ENCODE measurements at places on chromosomes 16 and 17.

- DNase-seq = no peak
Measured at GRCh38 chr17:72512649-72513556, 392.1 kb downstream of the SOX9 start.

GRCh38 chr17:6506679-6507231 lies 49.6 kb downstream of the PITPNM3 start:
- DNase-seq = no peak

DNA sequence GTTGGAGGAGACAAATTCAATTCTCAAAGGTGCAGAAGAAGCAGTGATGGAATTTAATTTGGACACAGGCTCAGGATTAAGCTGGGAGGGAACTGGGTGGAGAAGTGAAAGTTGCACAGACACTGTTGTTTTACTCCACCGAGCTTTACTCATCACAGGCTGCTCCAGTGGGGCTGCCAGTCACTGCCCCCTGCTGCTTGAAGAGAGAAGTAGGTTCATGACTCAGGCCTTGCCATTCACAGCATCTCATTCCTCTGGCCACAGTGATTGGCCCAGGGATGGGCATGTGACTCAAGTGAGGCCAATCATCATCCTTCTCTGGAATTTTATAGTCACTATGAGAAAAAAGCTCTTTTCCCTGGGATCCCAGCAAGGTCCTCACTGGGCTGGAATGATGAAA lies 11.8 kb downstream of the GNAO1 start:
- no peak for DNase-seq

DNA sequence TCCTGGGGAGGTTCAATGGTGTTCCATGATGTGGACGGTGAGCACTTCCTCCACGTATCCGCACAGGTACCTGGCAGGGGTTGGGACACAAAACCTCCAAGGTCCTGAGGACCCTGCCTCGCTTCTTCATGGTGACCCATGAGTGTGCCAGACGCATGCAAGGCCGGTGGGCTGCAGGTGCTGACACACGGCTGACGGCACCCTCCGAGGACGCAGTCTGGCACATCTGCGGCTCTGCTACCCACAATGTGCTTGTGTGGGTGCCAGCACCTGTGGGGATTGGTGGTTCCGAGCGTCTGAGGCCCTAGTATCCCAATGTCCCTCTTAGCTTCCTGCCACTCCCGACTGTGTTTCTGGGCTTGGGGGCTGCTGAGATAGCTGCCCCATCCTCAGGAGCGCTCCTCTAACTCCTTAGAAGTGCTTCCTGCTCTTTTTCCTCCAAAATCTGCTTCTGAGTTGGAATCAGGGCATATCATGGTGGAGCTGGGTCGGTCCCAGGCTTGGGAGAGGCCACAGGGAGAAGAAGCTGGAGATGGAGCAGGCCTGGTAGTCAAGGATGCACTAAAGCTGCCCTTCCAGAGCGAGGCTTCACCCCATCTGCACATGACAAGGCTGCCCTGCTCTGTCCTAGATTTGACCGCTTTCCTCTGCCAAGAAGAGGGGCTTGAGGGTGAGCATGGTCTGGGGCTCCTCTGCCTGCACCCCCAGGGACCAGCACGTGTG lies 1.6 kb downstream of the CYGB start:
- no peak for DNase-seq

DNA sequence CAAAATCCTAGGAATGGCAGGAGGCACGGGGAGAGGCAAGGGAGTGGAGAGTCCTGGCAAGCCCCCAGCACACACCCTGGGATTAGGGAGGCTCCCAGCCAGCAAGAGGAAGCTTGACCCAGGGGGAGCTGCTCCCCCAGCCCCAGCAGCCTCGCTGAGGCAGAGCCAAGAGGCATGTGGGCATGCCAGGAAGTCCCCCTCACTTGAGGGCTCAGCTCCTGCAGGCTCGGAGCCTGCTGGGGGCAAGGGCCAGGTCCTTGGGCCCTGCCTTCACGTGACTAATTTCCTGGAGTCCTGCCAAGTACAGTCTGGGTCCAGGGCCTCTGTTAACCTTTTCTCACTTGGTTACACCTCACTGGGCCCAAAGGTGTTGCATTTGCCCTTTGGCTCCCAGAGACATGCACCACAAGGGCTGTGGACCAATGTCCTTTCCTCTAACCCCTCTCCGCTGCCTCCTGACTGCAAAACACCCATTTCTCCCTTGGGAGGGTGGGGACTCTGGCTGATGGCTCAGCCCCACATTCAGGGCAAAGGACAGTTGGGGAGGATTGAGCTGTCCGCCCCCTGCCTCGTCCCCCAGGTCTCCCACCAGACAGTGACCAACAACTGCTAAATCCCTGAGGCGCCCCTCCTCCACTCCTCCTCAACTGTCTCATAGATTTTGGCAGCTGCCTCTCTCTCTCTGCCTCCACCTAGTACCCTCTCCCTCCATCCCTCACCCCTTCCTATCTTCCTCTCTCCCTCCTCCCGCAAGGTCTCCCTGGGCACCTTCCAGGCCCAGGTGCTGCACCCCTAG lies 4.4 kb upstream of the SLC47A2 start:
- no peak for DNase-seq

DNA sequence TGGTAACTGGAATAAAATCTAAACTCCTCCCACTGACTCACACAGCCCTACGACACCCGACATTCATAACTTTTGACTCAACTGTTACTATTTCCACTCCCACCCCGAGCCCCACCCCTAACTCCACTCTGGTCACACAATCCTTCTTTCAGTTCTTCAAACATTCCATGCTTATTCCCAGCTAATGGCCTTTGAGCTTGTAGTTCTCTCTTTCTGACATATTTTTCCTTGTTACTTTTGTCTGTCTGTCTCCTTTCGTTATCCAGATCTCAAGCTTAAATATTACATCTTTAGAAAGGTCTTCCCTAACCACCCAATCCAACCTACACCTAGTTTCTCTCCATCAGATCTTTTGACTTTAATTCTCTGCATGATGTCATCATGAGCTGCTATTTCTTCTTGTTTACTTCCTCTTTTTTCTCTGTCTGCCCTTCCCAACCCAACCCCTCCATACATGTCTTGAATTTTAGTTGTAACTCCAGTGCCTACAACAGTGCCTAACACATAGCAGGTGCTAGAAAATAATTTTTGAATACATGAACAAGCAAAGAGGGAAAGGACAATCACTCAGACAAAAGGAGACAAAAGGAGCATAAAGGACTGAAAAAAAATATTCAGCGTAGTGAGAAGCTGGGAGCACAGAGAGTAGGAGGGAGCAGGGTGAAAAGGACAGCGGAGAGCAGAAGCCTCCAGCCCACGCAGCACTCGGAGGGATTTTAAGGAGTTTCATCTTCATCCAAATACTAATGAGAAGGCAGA lies 65.2 kb upstream of the SMIM36 start:
- peak; percentile 44 for DNase-seq

- DNase-seq = no peak
Measured at GRCh38 chr17:46976626-46977270, 2.3 kb downstream of the RPRML start.

- no peak for DNase-seq
Measured at GRCh38 chr16:1299012-1299867, 10.2 kb upstream of the UBE2I start.

- DNase-seq = no peak
Measured at GRCh38 chr16:87367529-87367928, 16.0 kb downstream of the FBXO31 start.

GRCh38 chr16:54932021-54932660 lies 1.5 kb downstream of the IRX5 start:
- no peak for DNase-seq
